ELR (cell line): ENCODE measurements at places on chromosomes 2 and 18.

DNA sequence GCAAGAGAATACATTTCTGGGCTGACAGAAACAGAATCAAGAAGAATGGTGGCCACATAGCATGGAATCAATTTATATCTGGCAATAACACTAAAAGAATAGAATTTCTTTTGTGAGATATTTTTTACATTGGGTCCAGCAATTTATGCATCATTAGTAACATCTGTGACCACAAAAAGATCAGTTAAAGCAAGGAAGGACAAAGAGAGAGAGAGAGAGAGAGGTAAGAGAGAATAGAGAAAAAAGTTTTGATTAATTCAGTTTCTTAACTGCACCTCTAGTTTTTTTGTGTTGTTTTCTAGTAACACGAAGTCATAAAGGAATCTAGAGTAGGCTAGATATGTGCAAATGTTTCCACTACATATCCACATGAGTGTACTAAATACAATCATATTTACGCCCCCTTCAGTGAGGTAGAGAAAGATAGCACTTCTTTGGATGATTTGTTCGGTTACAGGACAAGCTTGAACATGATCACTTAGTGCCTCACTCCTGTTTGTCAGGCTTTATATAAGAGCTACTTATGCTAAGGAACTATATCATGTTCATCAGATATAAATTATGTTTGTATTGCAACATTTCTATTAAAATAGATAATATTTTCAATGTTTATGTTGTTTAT lies 247.4 kb upstream of the COL3A1 start:
- no peak for DNase-seq

GRCh38 chr18:76937597-76937996 lies 115.2 kb downstream of the ZNF236 start:
- peak; percentile 20 for DNase-seq

DNA sequence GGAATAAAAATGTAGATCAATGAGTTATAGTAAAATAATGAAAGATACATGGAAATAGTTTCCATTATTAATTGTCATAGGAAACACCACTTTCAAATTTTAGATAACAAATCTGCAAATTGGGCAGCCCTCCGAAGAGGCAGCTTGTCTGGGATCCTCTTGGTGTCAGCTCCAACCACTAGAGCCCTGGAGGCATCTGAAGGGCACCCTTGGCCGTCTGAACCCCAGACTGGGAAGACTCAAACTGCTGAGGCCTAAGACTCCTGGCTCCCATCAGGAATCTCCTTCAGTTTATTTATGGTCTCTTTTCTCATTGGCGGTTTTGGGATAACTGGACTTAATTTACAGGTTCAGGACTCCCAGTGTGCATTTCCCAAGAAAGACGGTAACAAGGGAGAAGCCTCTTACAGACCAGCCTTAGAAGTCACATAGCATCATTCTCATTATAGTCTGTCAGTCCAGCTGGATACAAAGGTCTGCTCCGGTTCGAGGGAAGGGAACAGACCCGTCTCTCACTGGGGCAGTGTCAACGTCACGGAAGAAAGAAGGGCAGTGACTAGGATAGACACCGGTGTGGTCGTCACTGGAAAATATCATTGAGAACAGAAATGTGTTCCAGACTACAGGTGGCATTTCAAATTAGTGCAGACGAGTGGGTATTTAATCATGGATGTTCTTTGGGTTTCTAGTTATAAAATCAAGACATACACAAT lies 390.7 kb upstream of the NETO1 start:
- no peak for DNase-seq

- DNase-seq, result no peak
Measured at GRCh38 chr2:235799281-235799680, 305.4 kb downstream of the AGAP1 start.

- DNase-seq, result no peak
Measured at GRCh38 chr2:3604991-3605961, 10.4 kb downstream of the COLEC11 start.

GRCh38 chr2:218002845-218003180 lies at the start of gene TNS1:
Gene TNS1 (minus strand): TSS chr2:218002995. CDS start chr2:218002872, 123 bp downstream.
- no peak for DNase-seq

DNA sequence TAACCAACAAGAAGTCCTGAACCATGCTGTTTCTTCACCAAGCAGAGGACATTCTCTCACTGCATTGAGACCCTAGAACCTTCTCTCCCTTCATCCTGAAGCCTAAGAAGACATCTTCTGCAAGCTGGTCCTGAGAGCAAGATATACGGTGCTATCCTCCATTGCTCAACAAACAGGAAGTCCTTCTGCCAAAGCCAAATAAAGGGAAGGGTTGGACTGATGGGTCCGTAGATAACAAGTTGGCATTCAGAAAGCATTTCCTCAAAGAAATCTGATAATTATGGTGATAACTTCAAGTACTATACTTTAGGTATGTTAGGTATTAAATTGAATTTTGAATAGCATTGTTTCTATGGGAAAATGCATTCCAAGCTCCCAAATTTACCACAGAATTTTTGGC lies 23.3 kb downstream of the GRB14 start:
- no peak for DNase-seq

GRCh38 chr2:182784777-182785176 lies 68.7 kb downstream of the DNAJC10 start:
- DNase-seq, result peak; percentile 67

DNA sequence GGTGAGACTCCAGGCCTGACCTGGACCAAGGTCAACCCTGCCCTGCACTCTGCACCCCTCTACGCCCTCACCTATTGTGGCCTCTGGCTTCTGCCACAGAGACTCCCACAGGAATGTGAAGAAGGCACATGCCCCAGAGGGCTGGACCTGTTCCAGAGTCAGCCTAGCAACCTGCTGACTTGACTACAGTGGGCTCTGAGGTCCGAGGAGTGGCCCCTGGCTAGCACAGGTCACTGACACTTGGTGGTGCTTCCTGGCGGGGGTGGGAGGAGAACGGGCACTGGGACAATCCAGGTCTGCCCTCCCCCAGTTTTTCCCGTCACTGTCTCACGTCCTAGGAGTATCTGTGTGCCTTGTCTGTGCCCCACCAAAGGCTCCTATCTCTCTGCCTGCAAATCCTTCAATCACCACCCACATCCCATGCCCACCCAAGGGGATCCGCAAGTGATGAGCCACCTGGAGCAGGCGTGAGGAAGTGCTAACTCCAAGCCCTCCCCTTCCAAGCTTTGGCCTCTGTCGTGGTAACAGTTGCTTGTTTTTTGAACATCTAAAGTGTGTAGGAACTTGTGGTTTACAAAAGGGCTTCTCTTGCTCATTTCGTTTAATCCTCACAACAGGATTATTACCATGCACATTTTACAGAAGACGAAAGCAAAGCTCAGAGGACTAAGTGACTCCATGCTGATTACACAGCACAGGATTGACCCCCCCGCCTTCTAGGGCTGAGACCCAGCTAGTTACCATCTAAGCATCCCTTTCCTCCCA lies 86.2 kb downstream of the MCFD2 start:
- DNase-seq, result no peak

- peak; percentile 75 for DNase-seq
Measured at GRCh38 chr2:112048887-112049286, 6.2 kb upstream of the TMEM87B start.

DNA sequence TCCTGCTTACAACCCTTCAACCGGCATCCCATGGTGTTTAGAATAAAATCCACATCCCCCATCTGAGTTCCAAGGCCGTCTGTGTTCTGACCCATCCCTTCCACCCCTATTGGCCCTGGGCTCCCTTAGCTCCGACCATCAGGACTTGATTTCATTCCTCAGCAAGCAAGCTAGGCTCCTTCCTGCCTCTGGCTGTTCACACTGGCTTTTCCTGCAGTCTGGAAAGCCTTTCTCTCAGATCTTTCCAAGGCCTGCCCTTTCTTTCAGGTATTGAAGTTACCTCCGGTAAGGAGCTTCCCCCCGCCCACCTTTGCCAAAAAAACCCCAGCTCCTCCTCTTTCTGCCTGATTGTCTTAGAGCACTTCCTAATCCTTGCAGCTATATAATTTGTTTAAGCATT lies 86.8 kb downstream of the CLIP4 start:
- no peak for DNase-seq

- no peak for DNase-seq
Measured at GRCh38 chr2:104240984-104241383, 612.9 kb upstream of the POU3F3 start.

GRCh38 chr2:101040761-101041160 lies 38.7 kb downstream of the RPL31 start:
- DNase-seq, result no peak

- DNase-seq, result no peak
Measured at GRCh38 chr2:203341741-203342310, 13.6 kb downstream of the ABI2 start.

- no peak for DNase-seq
Measured at GRCh38 chr18:47470941-47471340, 219.5 kb upstream of the SKOR2 start.

- DNase-seq, result peak; percentile 74
Measured at GRCh38 chr2:152036611-152037469, 62.0 kb downstream of the CACNB4 start.

GRCh38 chr2:241467777-241468475 lies 40.5 kb downstream of the STK25 start:
- DNase-seq, result no peak

- no peak for DNase-seq
Measured at GRCh38 chr2:100702438-100703109, 117.4 kb upstream of the NPAS2 start.

- no peak for DNase-seq
Measured at GRCh38 chr2:70797506-70797905, 7.1 kb upstream of the FIGLA start.

DNA sequence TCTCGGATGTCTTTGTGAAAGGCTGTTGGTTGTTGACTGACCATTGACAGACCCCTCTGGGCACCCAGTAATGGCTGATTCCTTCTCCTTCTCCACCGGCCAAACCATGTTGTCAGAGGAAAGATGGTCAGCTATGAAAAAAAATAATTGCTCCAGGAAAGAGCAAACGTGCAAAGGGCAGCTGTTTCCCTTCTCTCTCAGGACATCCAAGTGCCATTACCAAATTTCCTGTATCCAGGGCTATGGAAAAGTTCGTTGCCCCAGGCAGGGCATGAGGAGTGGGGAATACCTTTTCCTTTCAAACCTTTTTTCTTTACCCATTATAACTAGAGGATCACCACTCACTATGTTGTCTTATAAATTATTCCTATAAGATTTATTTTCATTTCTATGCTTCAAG lies 321.5 kb upstream of the HNRNPA3 start:
- no peak for DNase-seq

DNA sequence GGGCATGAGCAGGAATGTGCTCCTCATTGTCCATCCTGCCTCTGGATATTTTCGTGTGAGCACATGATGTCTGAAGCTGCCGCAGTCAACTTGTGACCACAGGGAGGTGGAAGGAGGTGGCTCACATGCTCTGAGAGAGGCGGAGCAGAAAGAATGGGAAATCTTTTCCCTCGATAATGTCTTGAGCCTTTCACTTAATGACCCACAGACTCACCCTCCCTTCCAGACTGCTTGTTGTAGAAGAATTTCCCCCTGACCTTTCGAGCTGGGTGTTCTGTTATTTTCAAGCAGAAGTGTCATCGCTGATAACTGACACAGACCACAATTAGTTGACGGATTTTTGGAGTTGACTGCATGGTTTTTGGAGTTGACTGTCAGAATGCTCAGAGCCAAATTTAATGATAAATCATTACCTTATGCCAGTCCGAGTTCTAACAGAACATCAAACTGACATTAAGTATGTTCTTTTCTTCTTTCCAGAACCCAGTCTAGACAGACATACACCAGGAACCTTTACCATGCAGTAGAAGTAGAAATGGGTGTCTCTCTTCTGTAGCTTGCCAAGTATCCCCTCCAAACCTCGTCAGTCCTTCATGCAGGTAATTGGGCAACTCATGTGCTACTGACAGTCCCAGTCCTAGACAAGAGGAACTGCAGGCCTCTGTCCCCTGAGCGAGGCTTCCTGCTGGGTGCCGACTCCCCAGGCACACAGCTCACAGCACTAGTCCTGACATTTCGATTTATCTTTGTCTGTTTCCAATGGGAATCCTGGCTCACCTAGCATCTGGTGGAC lies 29.4 kb upstream of the RTTN start:
- peak; percentile 53 for DNase-seq

GRCh38 chr2:106037262-106037661 lies 156.8 kb downstream of the UXS1 start:
- DNase-seq, result no peak

DNA sequence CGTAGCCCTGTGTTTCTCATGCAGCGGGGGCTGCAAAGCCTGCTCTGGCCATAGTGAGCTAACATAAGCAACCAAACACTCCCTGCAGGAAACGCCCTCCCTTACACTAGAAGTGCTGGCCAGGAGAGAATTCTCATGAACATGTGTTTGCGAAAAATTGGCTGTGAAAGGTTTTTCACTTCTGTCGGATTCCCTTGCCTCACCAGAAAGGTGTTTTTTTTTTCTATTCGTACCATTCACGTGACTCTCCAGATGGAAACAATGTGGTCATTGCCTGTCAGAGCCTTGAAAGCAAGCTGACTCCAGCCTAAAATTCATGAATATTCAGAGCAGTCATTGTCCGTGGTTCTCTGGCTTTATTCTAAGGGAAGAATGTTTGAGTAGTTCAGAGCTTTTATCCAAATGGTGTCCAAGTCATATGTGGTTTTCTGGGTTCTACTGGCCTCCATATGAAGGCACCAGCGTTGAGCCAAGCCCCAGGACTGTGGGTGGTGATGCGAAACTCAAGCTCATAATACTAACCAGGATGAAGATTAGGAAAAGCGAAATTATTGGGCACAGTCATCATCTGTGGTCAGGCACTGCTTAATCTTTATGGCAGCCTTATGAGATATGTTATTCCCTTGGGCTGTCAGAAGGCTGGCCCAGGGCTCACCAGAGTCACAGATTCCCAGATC lies 236.4 kb downstream of the ALPK2 start:
- DNase-seq, result peak; percentile 28

- no peak for DNase-seq
Measured at GRCh38 chr2:127986548-127987079, 41.2 kb downstream of the SAP130 start.

DNA sequence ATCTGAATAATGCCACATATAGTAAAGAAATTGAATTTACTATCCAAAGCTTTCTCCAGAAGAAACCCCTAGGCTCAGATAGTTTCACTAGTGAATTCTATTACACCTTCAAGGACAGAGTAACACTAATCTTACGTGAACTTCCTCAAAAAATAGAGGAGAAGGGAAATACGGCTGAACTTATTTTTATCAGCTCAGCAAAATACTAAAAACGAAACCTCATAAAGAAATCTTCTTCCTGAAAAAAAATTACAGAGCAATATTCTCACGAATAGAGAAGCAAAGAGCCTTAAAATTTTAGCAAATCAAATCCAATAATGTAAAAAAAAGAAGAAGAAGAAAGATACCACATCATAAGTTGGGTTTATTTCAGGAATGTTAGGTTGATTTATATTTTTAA lies 14.7 kb downstream of the CAPN13 start:
- DNase-seq, result no peak

GRCh38 chr18:10140461-10141282 lies 226.9 kb downstream of the VAPA start:
- DNase-seq, result peak; percentile 47

DNA sequence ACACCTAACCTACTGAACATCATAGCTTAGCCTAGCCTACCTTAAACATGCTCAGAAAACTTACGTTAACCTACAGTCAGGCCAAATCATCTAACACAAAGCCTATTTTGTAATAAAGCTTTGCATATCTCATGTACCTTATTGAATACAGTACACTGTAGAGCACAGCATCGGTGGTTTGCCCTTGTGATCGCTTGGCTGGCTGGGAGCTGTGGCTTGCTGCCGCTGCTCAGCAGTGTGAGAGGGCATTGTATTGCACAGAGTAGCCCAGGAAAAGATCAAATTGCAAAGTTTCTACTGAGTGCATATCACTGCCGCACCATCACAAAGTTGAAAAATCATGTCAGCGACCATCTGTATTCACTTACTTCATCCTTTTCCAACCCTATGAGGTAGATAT lies 62.3 kb upstream of the NCK2 start:
- DNase-seq, result no peak
